ENCODE measurements at places on chromosomes 7 and 10.

- no peak for DNase-seq
Observed at GRCh38 chr7:129084801-129085551, 30.1 kb upstream of the TNPO3 start.

- DNase-seq: no peak
Observed at GRCh38 chr7:153443032-153443701, 609.0 kb upstream of the DPP6 start.

- DNase-seq: no peak
Observed at GRCh38 chr10:106863549-106863948, 301.0 kb downstream of the SORCS1 start.

DNA sequence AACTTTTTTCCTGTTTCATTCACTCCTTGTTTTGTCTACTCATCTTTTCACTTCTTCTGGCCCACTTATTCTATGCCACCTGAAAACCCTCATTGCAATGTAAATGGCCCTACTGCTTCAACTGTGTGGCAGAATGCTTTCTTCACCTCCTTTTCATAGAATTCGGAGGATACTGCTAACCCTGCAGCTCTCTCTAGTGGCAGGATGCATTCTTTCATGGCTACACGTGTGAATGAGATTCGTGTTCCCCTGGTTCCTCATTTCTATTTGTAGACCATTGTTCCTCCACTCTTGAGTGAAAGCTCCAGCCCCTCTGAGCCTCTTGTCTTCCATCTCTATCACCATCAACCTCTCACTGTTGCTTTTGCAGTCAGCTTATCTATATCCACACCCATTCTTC lies 20.9 kb upstream of the CYP26C1 start:
- DNase-seq: peak; percentile 47

GRCh38 chr7:101605611-101606497 lies 23.2 kb downstream of the MYL10 start:
- DNase-seq: no peak
